ENCODE measurements at places on chromosomes 6 and 20.
A peak's percentile ranks its signal among the peaks of the same experiment; 100 is the strongest.

- DNase-seq = peak; percentile 76
Measured at GRCh38 chr6:131949909-131950766, 1.0 kb downstream of the CCN2 start.

DNA sequence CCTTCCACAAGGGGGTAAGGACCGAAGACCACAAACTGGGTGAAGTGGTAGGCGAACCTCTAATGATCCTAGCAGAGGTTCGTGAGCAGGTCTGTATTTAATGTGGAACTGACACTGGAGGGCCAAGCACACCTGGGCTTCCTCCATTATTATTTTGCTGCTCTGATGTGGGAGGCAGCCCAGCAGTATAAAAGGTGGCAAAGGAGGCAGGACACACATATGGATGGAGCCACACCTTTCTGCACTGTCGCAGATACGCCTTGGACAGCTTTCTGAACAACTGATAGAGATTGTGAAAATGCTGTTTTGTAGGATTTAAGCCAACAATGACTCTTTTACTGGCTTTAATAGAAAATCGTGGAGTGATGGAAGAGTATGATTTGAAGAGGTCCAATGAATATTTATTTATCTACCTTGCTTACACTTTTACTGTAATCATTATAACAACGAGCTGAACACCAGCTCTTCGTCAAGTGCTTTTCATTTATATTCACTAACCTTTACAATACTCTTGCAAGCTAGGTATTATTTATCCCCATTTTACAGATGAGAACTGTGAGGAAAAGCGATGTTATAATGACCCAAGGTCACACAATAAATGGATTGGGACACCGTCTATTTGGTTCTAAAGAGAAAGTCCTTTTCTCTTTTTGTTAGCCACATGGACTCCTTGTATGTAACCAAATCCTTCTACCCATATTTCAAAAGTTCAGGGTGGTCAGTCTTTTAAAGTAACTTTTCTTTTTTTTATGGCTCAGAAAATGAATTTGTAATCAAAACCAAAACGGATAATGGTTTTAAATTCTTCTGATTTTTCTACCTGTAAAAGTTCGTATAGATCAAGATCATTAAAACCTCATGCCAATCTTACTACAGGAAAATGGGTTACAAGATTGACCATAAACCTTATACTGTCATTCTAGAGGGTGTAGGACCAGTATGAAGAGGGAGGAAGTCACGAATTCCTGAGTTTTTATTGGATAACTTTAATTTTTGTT is 116.9 kb downstream of the UTRN start:
- no peak for DNase-seq

DNA sequence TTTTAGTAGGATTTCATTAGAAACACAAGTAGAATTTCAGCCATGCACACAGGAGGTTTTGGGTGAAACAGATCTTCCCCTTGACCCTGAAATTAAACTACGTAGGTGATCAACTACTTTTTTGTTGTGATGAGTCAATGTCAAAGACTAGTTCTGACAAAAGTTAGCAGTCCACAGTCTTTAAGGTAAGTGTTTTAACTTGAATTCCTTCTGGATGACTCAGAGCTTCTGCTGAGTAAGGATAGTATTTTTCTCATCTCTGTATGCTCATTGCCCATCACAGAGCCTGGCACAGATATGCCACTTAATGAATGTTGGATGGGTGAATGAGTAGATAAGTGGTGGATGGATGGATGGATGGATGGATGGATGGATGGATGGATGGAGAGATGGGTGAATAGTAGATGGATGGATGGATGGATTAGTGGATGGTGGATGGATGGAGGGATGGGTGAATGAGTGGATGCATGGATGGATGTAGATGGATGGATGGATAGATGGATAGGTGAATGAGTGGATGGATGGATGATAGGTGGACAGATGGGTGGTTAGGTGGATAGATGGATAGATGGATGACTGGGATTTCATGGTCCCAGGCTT is 165.3 kb downstream of the ZMYND8 start:
- DNase-seq = peak; percentile 90

DNA sequence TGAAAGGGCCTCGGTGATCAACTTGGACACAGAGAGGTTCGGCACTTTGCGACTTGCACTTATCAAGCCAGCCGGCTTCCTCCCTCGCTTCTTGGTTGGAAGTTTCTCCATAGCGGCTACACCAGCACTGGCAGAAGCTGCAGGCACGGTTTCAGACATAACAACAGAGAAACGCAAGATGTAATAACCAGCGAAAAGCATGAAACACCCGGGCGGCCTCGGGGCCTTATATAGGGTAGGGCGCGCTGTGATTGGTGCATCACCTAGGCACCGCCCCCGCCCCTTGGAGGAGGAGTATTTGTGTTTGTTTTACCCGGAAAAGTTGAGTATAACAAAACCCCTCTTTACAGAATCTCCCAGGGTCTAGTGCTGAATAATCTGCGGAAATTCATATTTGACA is 20.7 kb downstream of the HFE start:
- no peak for DNase-seq

DNA sequence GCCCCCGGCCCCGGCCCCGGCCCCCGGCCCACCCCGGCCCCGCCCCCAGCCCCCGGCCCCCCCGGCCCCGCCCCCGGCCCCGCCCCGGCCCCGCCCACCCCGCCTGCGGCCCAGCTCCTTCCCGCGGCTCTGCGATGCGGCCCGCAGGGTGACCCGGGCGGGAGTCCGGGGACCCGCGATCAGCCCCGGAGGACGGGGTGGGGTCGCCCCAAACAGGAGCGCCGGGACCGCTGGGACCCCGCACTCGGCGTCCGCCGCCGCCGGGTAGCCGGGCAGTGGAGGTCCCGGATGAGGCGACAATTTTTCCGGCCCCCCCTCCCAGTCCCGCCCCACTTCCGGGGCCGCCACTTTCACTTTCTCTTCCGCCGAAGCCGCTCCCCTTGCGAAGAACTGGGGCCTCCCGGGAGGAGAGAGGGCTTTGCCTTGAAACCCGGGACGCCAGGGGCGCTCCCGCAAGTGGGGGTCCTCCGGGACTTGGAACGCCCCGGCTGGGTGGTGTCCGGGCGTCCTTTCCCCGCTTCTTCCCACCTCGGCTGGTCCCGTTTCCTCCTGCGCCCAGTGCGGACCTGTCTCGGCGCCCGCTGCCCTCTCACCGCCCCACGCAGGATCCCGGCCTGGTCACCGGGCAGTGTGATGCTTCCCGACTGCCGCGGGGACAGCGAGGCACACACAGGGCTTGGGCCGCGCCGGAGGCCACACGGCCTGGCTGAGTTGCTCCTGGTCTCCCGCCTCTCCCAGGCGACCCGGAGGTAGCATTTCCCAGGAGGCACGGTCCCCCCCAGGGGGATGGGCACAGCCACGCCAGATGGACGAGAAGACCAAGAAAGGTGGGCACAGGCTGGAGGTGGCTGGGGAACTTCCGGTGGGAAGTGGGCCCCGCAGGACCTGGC is at the start of gene RBCK1:
Gene RBCK1 (plus strand): TSS at position 347 of the 890 bp plus-strand sequence. CDS start 459 bp downstream, at position 806.
- peak; percentile 85 for DNase-seq

DNA sequence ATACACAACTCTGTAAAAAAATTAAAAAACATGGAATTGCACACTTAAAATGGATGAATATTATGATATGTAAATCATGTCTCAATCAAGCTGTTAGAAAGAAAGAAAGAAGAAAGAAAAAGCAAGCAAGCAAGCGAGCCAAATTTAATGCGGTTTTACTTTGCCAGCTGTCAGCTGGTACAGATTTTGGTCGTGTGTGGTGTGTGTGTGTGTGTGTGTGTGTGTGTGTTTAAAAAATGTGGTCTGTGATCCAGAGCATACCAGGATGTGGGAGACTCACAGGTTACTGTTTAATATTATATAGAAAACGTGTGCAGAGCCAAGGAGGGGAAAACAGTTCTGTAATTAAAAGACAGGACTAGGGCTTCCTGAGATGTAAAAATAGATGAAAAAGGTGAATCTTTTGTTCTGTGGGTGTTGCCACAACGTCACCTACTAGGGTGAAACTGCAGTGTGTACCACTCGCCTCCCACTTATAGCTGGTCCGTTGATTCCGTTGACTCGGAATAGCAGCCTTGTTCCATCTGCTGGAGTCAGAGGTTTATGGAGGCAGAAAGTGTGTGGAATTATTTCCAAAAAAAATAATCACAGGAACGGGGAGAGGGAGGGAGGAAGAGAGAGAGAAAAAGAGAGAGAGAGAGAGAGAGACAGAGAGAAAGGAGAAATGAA is 197.7 kb downstream of the BCAS1 start:
- no peak for DNase-seq

GRCh38 chr20:63956664-63957003 is 418 bp upstream of the UCKL1 start:
- peak; percentile 11 for DNase-seq

GRCh38 chr6:37105148-37106050 is 64.6 kb upstream of the PIM1 start:
- DNase-seq = no peak

GRCh38 chr6:91433660-91434534 is 847.0 kb upstream of the MAP3K7 start:
- DNase-seq = peak; percentile 48

DNA sequence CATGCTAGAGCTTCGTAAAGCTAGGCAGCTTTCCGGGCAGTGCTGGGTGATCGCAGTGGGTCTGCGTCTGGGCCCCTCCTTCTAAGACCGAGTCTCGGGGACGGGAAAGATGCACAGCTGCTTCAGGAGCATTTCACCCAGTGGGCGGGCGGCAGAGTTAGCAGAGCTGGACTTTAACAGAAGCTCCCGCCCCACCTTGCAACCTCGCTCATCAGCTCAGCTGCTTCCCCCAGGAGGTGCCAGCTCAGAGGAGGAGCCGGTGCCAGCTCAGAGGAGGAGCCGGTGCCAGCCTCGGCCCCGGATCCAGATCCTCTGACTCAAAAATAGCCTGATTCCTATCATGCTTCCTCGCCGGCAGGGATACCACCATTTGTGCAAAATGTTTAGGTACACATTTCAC is 94.5 kb upstream of the RPS6KA2 start:
- peak; percentile 71 for DNase-seq

- no peak for DNase-seq
Measured at GRCh38 chr20:11447371-11448100, 470.2 kb upstream of the BTBD3 start.

- DNase-seq = no peak
Measured at GRCh38 chr6:15304337-15305042, 58.6 kb downstream of the JARID2 start.

- DNase-seq = no peak
Measured at GRCh38 chr20:57000441-57000968, 265.9 kb downstream of the BMP7 start.

GRCh38 chr6:110325197-110325596 is 33.0 kb downstream of the METTL24 start:
- DNase-seq = peak; percentile 41

- DNase-seq = no peak
Measured at GRCh38 chr6:157050537-157051265, 272.6 kb downstream of the TMEM242 start.

DNA sequence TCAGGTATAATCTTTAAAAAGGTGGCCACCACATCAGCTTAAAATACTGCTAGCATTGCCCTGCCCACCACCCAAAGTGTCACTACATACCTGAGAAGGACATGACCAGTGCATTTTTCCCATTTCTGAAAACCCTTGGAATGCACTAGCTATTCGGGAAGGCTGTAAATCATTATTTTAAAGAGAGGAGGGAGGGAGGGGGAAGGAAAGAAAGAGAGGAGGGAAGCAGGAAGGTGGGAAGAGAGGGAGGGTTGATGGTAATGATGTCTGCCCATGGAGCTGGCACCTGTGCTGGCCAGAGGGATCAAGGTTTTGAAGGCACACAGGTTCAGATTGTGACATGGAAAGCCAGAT is 32.4 kb downstream of the VAPB start:
- no peak for DNase-seq

DNA sequence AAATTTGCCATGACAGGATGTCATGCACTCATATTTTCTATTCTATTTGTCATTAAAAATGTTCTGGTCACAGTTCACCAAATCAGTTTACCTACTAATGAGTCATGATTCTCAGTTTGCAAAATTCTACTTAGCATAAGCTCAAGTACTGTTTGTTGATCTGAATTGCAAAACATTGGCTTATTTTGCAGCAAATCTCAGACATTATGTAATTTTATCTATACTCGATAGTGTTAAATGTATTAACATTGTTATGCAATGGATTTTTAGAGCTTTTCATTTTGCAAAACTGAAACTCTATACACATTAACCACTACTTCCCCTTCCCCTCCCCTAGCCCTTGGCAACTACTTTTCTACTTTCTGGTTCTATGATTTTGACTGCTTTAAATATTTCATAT is 213.8 kb upstream of the ZFP64 start:
- DNase-seq = peak; percentile 7

GRCh38 chr6:80464901-80465300 is 358.4 kb downstream of the BCKDHB start:
- DNase-seq = no peak

GRCh38 chr6:34697904-34698559 is 1.5 kb upstream of the ILRUN start:
- DNase-seq = no peak

GRCh38 chr6:122998403-122998975 is 2.5 kb downstream of the CLVS2 start:
- no peak for DNase-seq

DNA sequence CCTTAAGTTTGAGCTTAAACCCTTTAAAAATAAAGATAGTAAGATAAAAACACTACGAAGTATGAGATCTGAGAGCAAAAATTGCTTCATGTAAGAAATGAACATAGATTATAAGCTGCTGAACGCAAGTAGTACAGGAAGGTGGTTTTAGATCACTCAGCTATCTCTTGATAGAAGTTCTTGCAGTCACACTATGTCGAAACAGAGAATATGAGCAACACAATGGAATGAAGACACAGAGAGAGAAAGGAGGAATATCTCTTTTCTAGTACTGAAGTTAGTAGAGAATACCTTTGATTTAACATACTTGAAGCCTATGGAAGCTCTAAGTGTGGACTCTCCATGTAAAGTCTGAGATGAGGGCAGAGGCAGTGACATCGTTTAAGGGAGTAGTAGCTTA is 162.7 kb downstream of the CDK19 start:
- DNase-seq = no peak

GRCh38 chr20:36153736-36154699 is 522 bp upstream of the EPB41L1 start:
- peak; percentile 75 for DNase-seq

DNA sequence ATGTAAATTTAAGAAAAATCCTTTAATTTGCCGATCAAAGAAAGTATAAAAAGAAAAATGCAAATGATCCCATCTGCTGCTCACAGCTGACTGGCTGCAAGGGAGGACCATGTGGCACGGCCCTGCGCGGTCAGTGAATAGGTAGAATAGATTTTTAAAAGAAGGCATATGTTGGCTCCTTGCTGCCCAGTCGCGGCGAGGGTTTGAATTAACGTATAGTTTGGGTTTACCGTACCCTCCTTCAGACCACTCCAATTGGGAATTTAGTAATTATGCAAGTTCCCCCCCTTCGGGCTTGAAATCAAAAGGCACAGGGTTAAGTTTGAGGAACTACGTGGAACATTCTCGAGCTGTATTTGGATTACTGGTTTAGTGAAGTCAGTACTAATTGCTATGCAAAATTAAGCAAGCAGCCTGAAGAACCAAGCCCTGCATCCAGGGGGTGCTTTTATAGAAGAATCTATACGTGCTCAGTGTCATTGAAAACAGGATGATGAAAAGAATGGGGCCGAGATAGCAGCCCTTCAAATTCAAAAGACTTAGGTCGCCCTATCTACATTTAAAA is 1.1 kb upstream of the BEND3 start:
- DNase-seq = peak; percentile 23

GRCh38 chr20:62799873-62800272 is 3.6 kb downstream of the MRGBP start:
- peak; percentile 42 for DNase-seq

GRCh38 chr6:167988945-167989841 is 8.3 kb upstream of the KIF25 start:
- DNase-seq = no peak

Measured in PC-3 (cell line).